ENCODE measurements at places on chromosomes 2 and 18.

DNA sequence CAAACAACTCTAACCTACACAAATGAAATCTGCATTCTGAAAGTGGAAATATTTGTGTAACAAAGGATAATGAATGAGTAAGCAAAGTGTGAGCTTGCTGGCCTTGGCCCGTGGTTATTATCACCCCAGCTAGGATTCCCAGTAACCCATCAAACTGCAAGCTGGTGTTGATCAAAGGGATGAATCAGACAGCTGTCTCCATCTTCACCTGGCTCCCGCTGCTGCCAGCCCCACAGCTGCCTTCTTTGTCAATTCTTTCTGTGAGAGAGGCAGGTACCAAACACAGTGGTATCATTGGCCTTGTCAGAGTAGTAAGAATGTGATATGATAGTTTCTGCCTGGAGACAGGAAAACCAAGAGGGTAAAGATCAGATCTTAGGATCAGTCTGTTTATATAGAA is 25.2 kb upstream of the RGPD4 start:
- DNase-seq = no peak

DNA sequence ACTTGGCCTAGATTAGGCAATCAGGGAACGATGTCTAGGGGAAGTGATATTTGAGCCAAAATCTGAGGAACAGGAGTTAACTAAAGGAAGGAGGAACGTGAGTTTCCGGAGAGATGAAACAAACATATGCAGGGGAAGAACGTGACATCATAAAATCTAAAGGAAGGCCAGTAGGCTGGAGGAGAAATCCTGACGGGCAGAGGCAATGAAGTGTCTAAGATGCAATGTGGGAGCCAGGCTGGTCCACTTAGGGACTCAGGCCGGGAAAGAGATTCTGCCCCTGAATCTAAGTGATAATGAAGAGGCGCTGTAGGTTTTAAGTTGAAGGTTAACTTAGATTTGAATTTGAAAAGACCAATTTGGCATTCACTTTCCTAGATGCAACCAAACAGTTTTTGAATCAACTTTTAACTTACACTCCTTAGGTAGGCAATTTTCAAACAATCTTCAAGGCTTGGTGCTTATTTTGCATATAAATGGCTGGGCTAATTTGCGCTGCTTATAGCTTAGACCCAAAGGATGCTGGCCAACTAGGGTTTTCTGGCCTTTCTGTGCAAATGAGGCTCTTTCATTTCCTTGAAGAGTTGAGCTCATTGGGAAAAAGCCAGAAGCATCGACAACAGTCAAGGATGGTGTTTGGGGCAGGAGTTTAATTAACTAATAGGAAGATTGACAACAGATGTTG is 221.7 kb downstream of the SOX11 start:
- no peak for DNase-seq

- no peak for DNase-seq
Measured at GRCh38 chr2:69777786-69778105, 35.8 kb downstream of the ANXA4 start.

DNA sequence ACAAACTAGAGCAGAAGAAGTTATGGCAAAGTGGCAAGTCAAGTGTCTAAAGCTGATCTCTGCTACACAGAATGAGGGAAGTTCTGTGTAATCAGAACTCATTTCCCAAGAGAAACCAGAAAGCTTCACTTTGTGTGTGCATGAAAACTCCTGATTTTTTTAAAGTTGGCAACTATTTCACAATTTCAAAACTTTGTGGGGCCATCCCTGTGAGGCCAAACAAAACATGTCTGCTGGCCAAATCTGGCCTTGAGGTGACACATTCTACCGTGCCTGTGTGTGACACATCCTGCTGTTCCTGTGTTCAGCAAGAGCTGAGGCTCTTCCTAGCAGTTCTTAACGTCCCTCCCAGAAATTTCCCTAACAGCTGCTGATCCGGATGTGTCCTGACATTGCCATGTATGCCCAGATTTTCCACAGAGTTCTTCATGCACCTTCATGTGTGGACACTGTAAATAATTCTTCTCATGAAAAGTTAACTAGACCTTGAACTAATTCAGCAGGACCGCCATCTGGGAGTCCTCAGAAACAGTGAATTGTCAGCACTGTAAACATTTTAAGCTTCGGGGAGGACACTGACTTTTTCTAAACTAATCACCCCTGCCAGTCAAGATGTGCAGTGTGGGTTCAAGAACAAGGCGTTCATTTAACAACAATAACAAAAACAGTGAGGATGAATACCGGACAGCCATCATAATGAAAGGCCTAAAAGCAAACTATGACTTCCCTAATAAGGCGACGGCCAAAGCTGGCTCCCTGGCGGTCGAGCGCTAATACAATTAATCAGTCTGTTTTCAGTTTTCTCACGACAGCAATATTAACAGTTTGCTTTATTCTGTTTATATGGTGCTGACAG is 99.0 kb downstream of the PLEKHM3 start:
- DNase-seq = no peak

GRCh38 chr2:134443814-134444480 is 190.1 kb downstream of the MGAT5 start:
- no peak for DNase-seq

DNA sequence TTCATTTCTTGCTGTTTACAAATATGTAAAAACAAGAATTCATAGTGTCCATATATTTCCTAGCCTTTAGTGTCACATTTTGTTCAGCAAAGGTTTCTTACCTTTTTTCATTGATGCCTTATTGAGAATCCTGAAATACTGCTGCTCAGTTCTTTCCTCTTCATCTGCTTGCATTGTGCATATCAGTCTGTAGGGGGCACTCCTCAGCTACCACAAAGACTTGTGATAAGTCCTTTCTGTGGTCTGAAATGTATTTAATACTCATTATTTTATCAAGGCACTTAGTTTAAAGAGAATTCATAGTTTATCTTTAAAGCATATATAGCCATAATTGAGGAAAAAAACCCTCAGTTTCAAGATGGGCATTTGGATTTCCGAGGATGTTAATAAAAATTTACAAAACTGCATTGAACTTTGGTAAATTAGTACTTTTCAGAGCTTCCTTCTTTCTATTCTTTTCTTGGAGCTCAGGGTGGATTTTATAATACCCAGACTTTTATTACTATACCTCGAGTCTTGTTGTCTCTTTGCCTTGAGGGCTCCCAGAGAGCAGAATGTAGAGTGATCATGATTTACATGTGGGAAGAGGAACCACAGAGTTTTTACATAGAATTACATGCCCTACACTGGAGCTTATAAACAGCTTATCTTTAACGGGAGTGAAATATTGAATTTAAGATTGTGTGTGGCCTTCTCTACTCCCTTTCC is 570.1 kb downstream of the PLCL1 start:
- DNase-seq = no peak
